CD4-positive, alpha-beta T cell treated with Interleukin-4 for 1 hour (primary cell): ENCODE measurements at places on chromosomes 2 and 18.

- DNase-seq = no peak
Measured at GRCh38 chr18:78230911-78231310, 748.7 kb upstream of the SALL3 start.

- no peak for DNase-seq
Measured at GRCh38 chr2:467543-467891, 179.6 kb upstream of the ALKAL2 start.

- DNase-seq = no peak
Measured at GRCh38 chr2:68032702-68033101, 30.1 kb downstream of the C1D start.

- DNase-seq = no peak
Measured at GRCh38 chr2:8535821-8536685, 145.8 kb upstream of the ID2 start.

DNA sequence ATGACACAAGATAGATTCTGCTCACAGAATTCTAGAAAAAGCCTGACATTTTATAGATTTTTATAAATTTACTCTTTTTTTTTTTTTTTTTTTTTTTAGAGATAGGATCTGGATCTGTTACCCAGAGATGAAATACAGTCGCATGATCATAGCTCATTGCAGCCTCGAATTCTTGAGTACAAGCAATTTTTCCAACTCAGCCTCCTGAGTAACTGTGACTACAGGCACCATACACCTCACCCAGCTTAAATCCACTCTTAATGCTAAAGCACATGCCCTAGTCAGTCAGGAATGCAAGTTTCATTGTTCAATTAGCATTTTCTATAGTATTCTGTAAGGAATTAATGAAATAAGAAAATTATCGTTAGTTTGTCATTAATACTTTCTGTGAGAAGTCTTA, 32.1 kb upstream of the WDR75 start:
- DNase-seq = no peak

- DNase-seq = no peak
Measured at GRCh38 chr2:174574657-174575056, 22.9 kb downstream of the WIPF1 start.

DNA sequence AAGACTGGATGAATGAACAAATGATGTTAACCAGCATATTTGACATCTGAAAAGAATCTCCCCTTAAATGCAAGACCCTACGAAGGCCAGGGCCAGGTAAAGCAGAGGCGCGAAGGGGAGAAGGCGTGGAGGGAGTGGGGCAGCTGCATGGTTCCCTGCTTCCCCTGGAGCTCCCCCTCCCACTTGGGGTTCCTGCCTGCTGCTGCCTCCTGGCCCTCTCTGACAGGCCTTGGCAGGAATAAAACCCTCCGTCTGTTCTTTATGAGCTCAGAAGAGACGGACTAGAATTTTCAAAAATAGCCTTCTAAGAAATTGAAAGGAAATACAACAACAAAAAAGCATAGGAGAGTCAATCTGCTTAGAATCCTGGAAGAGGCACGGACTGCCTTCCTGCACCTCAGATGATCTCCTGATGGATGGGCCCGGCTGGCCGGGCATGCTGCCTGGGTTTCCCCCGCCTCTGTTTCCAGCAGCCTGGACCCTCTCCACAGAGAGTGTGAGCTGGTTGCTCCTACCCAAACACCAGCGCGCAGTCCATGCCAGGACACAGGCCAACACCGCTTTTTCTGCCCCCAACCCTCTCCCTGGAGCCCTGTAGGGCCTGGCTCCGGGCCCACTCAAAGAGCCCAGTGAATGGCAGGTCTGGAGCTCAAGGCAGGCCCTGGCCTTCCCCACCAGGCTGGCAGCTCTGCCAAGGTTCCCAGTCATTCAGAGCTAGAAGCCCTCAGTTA, 23.9 kb downstream of the CFAP65 start:
- no peak for DNase-seq

DNA sequence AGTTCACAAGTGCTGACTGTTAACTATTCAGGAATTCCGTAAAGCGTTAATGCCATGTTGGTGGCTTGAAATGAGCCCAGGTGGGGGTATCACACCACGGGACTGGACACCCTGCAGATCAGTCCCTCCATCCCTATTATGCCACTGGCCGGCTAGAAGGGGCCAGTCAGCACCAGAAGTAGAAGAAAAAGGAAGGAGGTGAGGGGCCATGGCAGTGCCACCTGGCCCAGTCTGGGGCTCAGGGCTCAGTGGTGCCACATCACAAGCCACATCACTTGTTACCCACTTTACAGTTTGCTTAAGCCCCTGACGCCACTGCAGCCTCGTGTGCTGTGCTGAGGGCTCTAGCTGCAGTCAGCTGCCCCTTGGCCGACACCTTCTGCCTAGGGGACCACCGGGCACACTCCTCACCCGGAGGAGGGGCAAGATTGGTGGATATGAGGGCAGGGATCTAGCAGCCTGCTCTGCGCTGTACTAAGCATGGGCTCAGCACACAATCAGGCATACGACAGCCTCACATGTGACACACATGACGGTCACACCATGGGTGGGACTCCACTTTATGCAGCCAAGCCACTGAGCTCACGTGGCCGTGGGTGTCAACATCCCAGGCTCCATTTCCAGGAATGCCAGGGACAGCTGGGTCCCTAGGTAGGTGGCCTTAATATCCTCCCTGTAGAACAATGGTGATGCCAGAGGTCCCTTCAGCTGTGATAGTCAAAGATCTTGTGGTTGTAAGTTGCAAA, 3.6 kb downstream of the LIMS2 start:
- DNase-seq = no peak

- no peak for DNase-seq
Measured at GRCh38 chr2:70732766-70733645, 35.0 kb downstream of the ADD2 start.

GRCh38 chr18:69469444-69469919, 68.8 kb downstream of the DOK6 start:
- DNase-seq = peak; percentile 43

DNA sequence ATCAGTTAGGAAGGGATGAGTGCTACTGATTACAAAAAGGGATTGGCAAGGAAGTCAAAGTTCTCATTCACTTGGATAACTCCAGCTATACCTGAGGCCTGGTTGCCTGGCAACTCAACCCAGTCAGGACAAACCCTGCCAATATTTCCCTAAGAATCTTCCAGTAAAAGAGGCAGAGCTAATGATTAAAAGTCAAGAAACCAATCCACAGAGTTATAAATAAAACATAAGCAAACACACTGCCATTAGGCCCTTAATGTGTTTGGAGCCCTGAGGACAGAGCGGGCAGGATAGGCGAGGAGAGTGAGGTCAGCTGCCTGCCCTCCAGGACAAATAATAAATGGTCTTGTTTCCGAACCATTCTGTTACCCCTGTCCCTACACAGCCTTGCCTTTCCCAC, 215.6 kb upstream of the NABP1 start:
- no peak for DNase-seq

GRCh38 chr2:116511426-116511825, 1303.1 kb upstream of the DDX18 start:
- no peak for DNase-seq

- no peak for DNase-seq
Measured at GRCh38 chr2:33342171-33342570, 134.3 kb upstream of the RASGRP3 start.

DNA sequence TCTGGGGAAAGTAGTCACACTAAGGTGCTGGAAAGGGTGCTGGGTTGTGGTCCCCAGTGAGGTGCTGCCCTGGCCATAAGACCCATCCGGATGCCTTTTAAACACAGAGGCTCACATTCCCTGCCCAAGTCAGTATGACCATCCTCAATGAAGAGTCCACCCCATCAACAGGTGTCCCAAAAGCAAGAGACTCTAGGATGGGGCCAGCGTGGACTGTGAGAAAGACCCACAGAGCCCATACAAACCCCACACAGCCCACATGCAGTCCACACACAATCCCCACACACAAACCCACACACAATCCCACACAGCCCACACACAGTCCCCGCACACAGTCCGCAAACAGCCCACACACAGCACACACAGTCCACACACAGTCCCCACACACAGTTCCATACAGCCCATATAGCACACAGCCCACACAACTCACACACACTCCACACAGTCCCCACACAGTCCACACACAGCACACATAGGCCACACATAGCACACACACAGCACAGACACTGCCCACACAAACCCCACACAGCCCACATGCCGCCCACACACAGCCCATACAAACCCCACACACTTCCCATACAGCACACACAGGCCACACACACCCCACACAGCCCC, 241.4 kb upstream of the SALL3 start:
- no peak for DNase-seq
